Suppressor macrophage (primary cell): ENCODE measurements at places on chromosomes 2 and 18.

DNA sequence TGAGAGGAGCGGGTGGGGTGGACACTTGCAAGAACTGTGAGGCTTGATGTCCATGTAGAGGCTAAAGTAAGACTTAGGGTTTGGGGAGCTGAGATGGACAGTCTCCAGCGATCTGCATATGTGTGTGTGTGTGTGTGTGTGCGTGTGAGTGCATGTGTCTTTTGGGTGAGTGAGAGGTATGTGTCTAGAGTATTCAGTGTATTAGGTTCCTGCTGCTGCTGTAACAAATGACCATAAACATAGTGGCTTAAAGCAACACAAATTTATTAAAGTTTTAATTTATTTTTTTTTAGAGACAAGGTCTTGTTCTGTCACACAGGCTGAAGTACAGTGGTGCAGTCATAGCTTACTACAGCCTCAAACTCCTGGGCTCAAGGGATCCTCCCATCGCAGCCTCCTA is 155.4 kb upstream of the SPRED2 start:
- no peak for DNase-seq

- DNase-seq, result no peak
Measured at GRCh38 chr2:219687882-219688559, 60.6 kb downstream of the SLC4A3 start.

DNA sequence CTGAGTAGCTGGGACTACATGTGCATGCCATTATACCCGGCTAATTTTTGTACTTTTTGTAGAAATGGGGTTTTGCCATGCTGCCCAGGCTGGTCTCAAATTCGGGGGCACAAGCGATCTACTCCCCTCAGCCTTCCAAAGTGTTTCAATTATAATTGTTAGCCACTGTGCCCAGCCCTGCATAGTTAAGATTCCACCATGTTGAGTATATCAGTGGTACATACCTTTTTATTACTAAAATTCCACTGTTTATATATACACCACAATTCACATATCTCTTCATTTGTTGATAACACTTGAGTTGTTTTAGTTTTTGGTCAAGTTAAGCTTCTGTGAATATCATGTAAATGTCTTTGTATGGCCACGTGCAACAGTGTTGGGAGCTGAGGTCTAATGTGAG is 12.8 kb upstream of the FMNL2 start:
- DNase-seq, result no peak

- DNase-seq, result peak; percentile 21
Measured at GRCh38 chr2:23988371-23988770, 21.5 kb upstream of the MFSD2B start.

DNA sequence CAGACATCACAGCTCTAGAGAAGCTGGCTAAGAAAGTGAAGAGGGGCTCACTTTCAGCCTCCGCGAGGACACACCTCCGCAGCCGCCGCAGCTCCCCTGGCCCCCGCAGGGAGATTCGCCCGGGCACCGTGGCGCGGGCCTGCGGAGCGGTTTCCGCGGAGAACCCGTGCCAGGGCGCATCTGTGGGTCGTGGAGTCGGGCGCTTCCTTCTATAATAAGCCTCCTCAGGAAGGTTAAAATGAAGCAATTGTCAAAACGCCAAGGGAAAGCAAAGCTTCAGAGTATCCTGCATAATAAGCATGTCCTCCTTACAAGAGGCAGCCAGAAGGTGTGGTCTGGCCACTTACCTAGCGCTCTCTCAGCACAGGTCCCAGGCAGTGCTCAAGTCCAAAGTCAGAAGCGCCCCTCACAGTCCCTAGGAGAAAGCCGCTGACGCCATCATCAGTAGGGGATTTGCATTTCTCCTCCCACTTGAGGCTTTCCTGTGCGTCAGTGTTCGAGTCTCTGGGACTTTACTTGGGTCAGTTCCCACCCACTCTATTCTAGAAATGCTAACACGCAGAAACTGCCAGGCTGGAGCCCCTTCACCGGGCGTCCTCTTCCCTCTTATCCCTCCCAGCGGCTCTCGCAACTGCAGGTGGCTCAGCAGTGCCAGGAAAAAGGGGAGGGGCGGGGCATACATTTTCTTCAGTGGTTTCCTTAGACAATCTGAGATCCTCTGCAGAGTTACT is at the start of gene STAT4:
STAT4 (minus strand) TSS at position 395 of the 731 bp plus-strand sequence. CDS start 2,791 bp downstream, outside the sequence.
- peak; percentile 88 for DNase-seq

DNA sequence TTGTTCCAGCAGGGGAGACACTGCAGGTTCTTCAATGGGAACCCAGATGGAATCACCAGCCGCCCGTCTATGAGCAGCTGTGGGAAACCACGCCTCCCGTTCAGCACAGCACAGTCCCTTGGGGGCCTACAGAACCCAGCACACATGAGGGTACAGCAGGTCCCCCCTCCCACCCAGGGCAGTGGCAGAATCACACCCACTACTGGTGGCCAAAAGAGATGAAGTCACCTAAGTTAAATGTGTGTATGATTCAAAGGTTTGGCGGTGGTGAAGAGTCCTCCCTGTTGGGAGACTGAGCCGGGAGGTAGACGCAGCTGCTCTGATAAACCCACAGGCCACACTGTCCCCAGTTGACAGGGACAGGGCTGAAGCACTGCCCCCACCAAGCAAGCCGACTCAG is 44.3 kb downstream of the L3MBTL4 start:
- DNase-seq, result no peak

- DNase-seq, result no peak
Measured at GRCh38 chr2:239990966-239991365, 34.2 kb downstream of the NDUFA10 start.

DNA sequence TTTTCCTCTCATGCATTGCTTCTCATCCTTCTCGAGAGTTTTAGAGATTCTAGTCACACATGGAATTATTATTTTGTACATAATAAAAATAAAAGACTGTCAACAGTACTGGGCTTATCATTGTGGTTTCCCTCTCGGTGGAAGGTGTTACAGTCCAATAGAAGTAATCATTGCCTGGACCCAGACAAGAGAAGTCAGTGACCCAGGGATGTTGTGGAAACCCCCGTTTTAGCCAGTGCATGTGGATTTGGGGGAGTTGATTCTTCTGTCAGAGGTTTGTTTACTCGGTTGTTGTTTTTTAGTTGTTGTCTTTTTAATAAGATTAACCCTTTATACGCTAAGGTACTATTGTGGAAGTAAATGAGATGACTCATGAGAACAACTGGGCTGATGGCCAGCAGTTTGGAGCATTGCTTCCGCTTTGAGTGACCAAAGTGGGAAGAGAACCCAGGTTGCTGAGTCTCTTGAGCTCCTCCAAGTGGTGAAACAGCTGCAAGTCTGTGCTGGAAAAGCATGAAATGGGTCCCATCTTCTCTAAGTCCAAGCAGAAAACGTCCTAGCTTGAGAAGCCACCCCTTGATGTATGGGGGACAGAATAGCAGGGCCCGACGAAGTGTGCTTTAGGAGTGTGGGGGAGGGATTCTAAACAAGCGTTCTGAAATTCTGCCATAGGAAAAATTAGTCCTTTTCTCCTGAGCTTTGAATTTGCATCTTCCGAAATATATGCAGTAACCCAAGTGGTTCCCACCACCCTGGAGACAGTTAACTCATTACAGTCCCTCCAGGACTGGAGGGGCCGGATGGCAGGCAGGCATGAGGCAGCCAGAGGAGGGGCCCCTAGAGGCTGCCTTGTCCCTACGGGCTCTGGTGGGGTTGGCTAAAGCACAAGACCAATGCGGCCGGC is 61.8 kb upstream of the GPR45 start:
- peak; percentile 89 for DNase-seq

- peak; percentile 74 for DNase-seq
Measured at GRCh38 chr18:376311-376710, 108.5 kb upstream of the THOC1 start.

GRCh38 chr2:29797916-29798315 is 123.5 kb downstream of the ALK start:
- no peak for DNase-seq

GRCh38 chr2:150404147-150404546 is 83.3 kb downstream of the RND3 start:
- DNase-seq, result no peak

GRCh38 chr2:53268086-53268485 is 499.5 kb upstream of the CHAC2 start:
- no peak for DNase-seq

GRCh38 chr2:30368258-30368657 is 78.8 kb upstream of the LCLAT1 start:
- no peak for DNase-seq

GRCh38 chr2:172931918-172932520 is 143.6 kb upstream of the MAP3K20 start:
- DNase-seq, result peak; percentile 83

DNA sequence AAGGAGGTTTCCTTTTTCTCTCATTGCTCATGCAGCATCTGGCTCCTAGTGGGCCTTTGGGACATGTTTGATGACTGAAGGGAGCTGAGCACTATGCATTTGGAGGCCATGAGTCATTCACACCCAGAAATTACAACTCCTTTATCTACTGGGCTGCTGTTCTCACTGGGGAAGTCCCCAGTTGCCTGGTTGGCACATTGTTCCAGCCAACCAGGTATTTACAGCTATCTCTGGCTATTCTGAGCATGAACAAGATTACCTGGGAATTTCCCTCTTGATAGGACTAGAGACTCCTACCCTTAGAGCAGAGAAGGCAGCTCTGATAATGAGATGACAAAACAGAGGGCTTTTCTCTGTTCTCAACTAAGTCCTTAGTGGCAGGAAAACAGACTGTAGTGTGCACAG is 206.5 kb downstream of the SETBP1 start:
- DNase-seq, result peak; percentile 13

DNA sequence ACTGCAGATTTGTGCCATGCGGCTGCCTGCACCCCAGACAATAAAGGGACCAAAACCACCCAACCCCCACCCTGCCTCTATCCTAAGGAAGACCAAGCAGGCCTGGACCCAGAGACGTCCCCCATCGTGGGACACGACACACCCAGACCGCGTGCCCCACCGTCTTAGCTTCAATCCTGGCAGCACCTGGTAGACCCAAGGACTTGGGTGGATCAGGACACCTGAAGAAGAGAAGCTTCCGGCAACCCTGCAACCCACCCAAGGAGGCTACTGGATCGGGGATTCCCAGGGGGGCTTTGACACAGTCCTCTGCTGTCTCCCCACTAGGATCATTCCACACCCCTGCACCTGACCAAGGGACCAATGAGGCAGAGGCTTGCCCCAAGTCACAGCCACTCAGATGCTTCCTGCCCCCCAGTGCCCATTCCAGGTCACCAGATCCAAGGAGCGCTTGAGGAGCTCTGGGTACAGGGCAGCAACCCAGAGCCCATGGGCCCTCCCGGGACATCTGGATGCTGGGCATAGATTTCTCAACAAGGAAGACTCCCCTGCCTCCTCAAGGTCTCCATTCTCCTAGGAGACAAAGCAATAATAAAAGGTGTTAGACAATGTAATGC is 3.6 kb downstream of the ALPI start:
- DNase-seq, result no peak

- no peak for DNase-seq
Measured at GRCh38 chr2:75579186-75579585, 18.4 kb upstream of the EVA1A start.

DNA sequence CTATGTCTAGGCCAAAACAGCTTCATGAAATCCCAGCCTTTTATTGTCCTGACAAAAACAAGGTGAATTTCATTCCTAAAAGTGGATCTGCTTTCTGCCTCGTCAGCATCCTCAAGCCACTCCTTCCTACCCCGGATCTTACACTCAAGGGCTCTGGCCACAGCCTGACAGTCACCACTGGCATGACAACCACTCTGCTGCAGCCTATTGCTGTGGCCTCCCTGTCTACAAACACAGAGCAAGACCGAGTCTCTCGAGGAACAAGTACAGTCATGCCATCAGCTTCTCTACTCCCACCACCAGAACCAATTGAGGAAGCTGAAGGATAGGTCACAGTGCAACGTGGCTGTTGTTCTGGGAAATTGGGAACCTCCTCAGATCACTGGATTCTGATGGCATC is 106.1 kb downstream of the ICA1L start:
- DNase-seq, result peak; percentile 90

- no peak for DNase-seq
Measured at GRCh38 chr18:49698525-49699025, 114.8 kb downstream of the ACAA2 start.

GRCh38 chr2:102005989-102006885 is 14.5 kb downstream of the IL1R2 start:
- peak; percentile 88 for DNase-seq

DNA sequence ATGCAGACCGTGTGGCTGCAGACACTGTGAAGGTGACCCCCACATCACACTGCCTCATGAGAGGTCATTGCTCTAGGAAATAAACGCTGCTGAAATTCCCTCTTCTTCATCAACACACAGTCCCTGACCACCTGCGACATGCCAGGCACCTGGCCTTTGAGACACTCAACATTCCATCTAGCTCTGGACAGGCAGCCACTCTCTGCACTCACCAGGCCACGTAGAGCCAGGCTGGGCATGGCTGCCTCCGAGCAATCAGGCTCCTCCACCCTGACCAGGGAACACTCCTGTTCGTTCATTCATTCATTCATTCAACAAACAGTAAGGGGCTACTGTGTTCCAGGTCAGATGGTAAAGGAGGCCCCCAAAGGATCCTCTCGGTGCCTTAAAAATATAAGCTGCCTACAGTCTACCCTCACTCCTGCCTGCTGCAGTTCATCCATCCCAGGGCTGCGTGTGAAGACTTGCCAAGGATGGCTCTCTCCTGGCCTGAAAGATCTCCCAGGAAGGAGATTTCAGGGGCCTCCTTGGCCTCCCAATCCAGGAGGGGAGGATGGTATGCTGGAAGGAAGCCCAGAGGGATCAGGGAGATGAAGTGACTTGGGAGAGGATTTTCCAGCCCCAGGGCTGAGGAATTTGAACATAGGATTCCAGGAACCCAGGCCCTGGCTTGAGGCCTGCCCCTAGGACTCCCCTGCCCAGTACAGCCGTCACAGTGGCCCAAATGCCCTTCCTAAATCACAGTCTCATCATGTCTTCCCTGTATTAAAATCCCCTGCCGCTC is 66.7 kb downstream of the TNS1 start:
- no peak for DNase-seq

DNA sequence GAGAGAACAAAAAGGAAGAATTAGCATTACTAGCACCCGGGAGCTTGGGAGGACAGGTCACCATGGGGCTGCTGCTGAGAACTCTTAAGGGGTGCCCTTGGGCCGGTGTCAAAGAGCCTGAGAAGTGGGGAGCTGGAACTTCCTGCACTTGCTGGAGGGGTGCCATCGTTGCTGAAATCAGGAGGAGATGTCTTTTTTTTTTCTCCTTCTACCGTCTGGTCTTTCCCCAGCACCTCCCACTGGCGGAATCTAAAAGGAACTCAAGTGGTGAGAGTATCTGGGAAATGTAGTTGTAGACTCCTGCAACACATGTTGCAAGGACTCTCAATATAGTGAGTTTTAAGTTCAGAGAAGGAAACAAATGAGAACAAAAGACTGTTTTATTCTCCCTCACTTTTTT is 6.1 kb upstream of the AMMECR1L start:
- peak; percentile 18 for DNase-seq
